Nucleus accumbens (tissue), 56 donors: ENCODE measurements at places on chromosomes 4 and X.

DNA sequence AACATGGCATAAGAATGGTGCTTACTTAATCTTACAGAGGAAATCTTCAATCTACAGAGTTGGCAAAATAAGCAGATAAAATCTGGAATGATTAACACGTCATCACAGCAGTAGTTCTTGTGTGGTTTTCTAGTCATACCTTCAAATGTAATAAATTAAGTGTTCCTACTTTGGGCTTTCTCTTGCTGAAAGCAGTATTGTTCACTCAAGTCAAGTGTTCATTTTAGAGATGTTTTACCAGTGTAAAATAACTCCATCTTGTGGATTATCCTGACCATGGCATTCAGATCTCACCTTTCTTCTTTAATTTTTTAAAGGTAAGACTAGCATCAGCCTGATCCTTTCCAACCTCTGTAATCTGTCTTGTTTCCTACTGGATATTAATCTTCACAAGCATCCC, 72.9 kb downstream of the ADAMTS3 start:
- DNase-seq, result no peak

DNA sequence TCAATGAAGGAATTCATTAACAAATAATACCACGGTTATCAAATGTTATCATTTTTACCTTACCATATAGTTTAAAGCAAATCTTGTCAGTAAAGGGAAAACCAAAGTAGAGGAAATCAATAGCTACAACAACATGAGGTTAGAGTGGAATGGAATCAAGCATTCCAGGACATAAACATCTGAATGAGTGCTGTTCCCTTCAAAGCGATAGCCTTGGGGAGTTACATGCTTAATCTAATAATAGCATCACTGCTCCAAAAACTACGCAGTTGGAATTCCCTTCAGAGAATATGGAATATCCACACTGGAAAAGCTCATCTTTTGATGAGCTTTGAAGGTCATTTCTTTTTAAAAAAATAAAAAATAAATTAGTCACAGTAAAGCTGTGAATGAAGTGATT, 31.2 kb downstream of the PDE5A start:
- DNase-seq, result no peak

GRCh38 chr4:114027596-114027995, 48.1 kb upstream of the ARSJ start:
- no peak for DNase-seq

DNA sequence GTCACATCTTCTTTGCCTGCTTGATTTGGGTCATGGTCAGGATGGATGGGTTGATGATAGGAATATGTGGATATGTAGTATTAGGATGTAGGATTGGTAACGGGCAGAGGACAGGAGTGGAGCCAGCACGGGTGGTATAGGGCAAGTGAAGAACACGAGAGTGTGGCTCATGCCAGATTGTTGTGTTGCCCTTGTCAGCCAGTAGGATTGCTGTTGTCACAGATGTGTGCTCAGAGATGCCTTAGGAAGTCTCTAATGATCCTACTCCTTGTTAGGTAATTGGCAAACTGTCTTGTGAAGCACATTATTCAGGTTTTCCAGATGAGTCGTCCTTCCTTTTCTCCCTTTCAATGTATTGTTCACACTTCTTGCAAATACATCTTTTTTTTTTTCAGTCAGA, 5.5 kb downstream of the ATP10D start:
- no peak for DNase-seq

DNA sequence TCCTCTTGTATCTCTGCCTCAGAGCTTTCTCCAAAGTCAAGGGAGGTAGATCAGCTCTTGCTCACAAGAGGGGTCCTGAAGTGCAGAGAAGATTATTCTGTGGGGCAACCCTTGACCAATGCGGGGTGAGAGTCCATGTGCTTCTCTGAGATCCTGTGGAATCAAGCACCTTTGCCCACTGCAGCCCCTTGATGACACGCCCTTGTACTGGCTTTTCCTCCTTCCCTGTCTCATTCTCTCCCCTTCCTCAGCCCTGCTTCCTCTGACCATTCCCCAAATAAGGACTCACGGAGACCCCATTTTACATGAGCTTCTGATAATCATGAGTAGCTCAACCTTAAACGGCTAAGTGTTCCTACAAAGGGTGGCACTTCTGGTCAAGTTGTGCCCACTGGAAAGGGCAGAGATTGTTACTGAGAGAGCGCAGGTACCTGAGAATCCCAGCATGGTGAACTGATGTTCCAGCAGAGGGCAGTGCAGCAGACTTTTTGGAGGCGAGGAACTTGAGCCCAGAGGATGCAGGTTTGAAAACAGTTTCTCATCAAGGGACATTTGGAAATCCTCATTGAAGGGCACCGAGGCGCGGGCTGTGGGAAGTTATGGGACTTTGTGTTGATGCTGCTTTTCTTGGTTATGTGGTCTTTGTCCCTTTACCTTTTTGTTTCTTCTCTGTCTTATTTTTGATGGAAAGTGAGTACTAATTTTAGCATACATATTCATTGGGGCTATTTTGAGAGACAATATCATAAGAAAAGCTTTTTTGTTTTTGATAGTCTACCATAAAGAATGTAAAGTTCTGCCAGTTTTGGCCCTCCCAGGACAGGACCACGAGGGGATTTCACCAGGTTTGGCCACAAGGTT, 201.3 kb downstream of the RBM46 start:
- DNase-seq, result peak; percentile 13

DNA sequence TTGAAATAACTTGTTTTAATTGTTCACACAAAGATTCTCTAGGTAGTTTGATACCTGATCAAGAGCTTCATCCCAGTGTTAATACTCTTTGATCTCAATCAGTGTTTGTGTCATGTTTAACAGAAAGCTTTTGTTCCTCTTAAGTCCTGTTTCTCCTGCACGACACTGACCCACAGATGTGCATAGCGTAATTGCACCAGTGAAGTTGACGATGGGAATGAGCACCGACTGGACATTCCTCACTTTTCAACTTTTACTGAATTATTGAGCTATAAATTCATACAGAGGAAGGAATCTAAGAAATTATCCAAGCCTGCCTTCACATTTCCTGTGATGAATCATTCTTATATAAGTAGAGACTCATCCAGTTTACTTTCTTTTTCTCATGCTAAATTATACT, 878.7 kb upstream of the TENM3 start:
- no peak for DNase-seq

GRCh38 chrX:47380268-47380667, 9.9 kb downstream of the ZNF157 start:
- DNase-seq, result no peak

- no peak for DNase-seq
Observed at GRCh38 chr4:99209671-99210070, 9.4 kb downstream of the ADH6 start.

DNA sequence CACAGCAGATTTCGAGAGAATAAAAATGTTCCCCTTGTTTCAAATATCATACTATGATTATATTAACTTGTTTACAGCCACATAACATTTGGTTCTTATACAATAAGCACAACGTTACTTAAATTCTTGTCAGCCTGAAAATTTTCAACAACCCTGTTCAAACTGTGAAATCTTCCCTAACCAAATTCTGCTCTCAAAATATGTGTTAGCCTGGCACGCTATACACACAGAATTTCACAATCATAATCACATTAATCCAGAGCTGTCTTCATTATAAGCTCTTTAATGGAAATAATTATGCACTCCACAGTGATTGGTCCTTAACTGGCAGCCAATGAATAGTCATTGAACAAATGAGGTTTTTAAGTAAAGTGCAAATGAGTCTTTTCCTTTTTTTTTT, 7.3 kb upstream of the PRSS12 start:
- DNase-seq, result no peak

DNA sequence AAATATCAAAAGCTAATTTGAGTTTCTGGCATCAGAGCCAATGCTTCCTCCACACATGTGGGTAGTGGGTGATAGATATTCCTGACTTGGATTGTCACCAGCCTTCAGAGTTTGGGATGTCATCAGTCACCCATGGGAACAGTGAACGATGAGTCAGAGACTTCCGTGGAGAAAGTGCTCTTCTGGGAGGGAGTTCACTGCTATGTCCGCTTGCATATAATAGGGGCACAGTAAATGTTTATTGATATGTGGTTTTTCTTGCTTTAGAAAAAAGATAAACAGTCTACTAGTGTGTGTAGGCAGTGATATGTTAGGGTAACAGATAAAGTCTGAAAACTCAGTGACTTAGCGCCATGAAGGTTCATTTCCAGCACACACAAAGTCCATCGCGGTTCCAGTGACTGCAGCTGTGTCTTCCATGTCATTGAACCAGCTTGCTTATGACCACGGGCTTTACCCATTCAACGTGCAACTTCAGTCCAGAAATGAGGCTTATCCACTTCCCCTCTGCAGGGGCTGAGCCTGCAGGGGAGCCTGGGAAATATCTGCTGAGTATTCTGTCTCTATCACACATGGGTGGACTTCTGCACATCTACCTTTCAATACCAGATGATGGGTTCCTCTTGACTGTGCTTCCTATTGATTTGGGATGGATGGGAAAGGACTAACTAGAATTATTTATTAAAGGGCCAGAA, 87.7 kb upstream of the WWC2 start:
- DNase-seq, result no peak

- DNase-seq, result no peak
Observed at GRCh38 chrX:47958761-47959342, 44.9 kb downstream of the ZNF182 start.

DNA sequence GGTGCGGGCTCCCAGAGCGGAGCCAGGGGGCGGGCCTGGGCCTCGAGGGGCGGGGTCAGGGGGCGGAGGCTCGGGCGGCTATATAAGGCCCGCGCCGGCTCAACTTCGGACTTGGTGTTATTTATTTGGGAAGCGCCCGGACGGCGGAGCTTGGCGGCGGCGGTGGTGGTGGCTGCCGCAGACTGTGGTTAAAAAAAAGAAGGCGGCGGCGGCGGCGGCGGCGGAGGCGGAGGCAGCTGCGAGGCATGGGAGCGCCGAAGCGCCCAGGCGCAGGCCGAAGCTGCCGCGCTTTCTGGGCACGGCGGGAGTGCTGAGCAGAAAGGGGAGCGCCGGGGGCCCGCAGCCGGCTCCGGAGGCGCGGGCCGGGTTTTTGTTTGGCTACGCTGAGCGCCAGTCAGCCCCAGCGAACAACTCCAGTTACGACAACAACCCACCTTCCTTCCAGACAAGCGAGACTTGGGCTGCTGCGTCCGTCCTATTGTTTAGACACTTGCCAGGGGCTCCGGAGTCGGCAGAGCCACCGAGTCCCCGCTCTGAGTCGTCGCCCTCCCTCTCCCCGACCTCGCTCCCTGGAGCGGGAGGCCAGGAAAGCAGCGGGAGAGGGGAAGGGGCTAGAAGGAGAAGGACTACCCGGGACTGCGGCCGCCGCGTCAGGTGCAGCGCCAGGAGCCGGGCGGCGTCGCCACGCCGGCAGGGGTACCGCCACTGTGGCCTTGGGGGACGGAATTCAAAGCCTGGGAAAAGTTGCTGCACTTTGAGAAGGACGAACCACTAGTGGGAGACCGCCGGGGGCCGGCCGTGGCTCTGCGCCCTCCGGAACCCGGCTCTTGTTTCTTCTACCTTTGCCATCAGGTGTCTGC, at the start of gene SLIT2:
Gene SLIT2 (plus strand): TSS at position 110 of the 860 bp plus-strand sequence. CDS start 1,911 bp downstream, outside the sequence.
- peak; percentile 57 for DNase-seq

DNA sequence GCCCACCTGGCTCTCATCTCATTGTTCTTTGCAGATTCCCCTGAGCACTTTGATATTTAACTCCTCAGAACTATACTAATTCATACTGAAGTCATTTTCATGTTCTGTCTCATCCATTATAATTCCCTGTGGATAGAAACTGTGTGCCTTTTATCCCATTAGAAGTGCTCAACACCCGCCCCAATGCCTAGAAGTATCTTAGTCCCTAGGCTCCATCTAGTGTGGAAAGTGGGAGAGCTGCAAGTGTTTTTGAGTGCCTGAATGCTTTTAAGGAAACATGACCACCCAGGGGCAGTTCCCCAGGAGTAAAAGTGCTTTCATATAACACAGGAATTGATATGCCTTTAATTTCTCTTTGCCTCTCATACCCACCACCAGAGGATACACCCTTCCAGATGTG, 117.0 kb downstream of the CHRDL1 start:
- DNase-seq, result no peak

GRCh38 chr4:13542577-13543031, 1.7 kb downstream of the NKX3-2 start:
- DNase-seq, result no peak

DNA sequence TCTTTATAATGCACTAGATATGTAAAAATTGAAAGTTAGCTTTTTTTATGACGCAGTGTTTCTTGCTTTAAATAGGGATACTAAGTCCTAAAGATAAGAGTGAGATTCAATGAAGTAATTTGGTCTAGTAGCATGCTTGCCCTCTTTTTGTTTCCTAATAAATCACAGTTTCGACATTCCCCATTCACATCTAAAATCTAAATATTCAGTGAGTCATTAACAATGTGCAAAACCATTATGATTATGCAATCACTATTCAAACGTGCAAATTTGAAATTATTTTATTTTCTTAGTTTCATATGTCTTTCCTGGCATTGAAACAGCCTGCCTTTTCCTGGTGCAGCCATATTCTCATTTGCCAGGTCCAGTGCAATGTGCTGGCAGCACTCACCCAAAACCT, 1350.5 kb upstream of the PABPC4L start:
- DNase-seq, result no peak

GRCh38 chr4:108398316-108398715, 222.1 kb upstream of the RPL34 start:
- no peak for DNase-seq

DNA sequence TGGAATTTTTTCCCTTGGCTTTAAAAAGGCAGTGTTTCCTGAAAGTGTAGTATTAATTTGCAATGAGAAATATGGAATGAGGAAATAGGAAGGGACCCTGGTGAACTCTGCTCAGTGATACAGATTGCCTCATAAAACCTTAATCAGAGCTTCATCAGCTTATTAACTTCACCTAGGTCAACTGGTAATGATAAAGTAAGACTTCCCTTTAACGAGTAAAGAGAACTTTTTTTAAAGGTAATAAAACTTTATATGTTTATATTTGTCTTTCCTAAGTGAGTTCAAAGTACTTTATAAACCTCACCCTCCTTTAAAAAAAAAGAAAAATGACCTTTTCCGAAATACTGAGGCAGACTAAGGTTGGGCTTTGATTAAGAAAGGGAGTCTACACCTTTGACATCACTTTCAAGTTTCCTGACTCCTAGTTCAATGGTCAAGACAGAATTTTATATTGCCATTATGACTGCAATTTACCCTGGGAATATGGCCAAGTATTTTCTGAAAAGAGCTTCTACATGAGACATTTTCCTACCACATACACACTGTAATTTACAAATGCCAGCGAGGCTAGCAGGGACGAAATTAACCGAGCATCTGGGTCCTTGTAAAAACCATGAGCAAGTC, 706.3 kb upstream of the TENM3 start:
- no peak for DNase-seq

- no peak for DNase-seq
Observed at GRCh38 chr4:1504595-1505500, 98.6 kb upstream of the NKX1-1 start.

- DNase-seq, result peak; percentile 15
Observed at GRCh38 chrX:48945517-48946348, 11.7 kb downstream of the OTUD5 start.

GRCh38 chr4:78688366-78688765, 87.8 kb upstream of the BMP2K start:
- DNase-seq, result no peak

DNA sequence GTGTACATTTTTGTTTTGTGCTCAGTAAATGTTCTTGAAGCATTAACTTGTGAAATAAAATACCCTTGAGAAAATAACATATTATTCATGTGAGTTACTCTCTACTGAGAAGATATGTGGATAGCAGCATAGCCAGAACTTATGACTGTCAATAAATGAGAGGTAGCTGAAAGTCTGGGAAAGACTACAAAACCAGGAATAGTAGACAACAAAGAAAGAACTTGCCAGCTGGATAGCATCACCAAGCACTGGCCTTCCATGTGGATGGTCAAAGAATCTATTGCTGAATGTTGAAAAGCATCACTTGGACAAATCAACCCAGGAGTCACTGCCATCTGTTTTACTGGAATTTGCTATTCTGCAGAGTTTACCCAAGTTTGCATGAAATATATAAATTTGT, 650.0 kb upstream of the HTR2C start:
- DNase-seq, result no peak
